ENCODE measurements at places on chromosomes 4 and X. TPM values are rescaled to one million over a fixed set of nuclear protein-coding genes. Genes with fewer than 3 reads are reported as not detected.

GRCh38 chr4:165737309-165737972, 135.6 kb upstream of the TLL1 start:
- no peak for DNase-seq

- no peak for DNase-seq
Observed at GRCh38 chr4:150482581-150482980, 99.4 kb upstream of the MAB21L2 start.

- DNase-seq, result no peak
Observed at GRCh38 chr4:44160776-44161367, 287.7 kb downstream of the KCTD8 start.

GRCh38 chrX:112056886-112057285, 25.7 kb downstream of the TRPC5 start:
- no peak for DNase-seq

GRCh38 chr4:138259271-138259670, 17.1 kb upstream of the SLC7A11 start:
- no peak for DNase-seq

- no peak for DNase-seq
Observed at GRCh38 chr4:40099010-40099409, 42.4 kb downstream of the N4BP2 start.

DNA sequence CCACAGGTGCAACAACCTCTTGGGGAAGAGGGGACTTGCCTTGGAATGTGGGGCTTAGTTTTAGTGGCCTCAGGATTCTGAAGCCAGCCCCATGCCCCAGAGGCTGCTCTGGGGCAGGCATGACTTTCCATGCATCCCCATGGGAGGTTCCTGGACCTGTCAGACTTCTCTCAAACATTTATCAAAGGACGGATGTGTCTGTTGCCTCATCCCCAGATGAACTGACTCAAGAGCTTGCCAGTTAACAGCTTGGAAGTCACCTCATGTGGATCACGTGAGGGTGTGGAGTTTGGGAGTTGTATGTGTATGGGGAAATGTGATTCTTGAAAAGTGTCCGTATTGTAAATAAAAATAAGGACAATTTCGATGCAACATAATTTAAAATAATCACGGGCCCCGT, 341.5 kb downstream of the ARHGAP10 start:
- DNase-seq, result no peak

GRCh38 chrX:107711521-107712181, 63.9 kb downstream of the TSC22D3 start:
- DNase-seq, result no peak

DNA sequence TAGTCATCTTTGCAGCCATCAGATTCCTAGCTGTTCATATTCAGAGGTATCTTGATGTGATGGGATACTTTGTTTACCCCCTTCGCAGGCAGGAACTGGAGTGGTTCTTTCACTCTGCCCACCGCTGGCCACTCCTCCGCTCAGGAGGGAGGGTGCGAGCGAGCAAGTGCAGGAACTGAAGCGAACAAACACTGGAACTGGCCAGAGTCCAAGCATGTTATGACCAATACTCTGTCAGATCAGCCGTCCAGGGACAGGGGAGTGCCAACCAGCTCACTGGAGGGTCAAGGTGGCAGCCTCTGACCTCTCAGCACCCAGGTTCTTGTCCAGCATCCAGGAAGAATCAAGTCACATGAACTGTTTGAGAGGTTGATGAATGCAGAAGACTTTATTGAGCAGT, 18.0 kb upstream of the MANBA start:
- peak; percentile 74 for DNase-seq

DNA sequence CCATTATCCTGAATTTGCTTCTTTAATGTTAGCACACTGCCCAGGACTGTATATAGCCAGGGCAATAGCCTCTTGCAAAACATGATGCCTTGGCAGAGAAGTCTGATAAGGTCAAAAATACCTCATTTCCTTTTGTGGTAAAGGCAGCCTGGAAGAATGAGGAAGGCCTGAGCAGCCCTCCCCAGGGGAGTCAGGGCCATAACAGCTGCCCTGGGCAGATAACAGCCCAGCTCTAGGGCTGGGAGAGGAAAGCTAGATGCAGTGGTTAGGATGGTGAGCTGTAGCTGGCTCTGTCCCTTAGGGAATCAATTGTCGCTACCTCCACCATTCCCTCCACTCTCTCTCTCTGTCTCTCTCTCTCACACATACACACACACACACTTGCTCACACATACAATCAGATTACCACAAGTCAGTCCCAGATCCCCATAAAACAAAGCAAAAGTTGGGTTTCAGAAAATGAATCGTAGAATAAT, 29.2 kb downstream of the EFHC2 start:
- no peak for DNase-seq

DNA sequence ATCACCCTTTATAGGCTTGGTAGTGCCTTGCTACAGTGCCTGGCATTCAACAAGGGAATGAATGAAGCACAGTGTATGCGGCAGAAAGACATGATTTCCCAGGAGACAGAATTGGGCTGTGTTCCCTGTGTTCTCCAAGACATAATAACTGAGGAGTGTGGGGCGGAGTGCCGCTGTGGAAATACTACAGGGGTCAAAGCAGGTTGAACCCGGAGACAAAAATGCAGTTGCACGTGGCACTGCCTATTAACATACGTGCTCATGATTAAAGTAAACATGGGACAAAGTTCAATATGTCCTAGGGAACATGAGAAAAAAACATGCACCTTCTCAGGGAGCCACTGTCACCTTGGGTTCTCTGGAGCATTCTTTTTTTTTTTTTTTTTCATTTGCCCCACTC, 820.8 kb downstream of the RPA4 start:
- no peak for DNase-seq

DNA sequence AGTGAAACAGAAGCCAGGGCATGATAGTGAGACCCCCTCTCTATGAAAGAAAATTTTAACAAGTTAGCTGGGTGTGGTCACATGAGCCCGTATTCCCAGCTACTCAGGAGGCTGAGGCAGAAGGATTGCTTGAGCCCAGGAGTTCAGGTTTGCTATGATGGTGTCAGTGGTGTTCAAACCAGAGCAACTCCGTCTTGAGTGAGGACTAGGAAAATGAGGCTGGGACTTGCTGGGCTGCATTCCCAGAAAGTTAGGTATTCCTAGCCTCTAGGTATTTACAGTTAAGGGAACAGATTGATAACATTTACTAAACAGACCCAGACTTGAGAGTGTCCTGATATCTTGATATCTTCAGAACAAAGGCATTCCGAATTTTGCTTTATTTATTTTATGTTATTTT, 37.0 kb upstream of the NOCT start:
- no peak for DNase-seq

GRCh38 chr4:159159611-159160010, 56.7 kb downstream of the RAPGEF2 start:
- no peak for DNase-seq

DNA sequence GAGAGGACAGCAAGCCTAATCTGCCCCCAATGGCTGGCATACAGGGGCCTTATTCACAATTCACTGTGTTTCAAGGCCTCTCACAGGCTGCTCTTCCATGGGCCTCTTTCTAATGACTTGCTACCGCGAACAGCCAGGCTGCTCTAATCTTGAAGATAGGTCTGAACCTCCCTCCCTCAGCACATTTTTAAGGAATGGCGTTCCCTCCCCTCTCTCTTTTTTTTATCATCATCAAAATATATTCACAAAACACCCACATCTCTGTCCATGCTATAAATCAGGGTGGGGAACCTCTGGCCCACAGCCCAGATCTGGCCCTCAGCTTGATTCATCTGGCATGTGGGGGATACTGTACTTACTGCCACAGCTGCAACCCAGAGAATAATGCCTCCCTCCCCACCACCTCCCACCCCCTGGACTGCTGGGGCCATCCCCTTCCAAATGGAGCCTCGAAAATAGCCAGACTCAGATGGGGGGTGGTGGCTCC, 76.2 kb upstream of the PLAC1 start:
- DNase-seq, result no peak

DNA sequence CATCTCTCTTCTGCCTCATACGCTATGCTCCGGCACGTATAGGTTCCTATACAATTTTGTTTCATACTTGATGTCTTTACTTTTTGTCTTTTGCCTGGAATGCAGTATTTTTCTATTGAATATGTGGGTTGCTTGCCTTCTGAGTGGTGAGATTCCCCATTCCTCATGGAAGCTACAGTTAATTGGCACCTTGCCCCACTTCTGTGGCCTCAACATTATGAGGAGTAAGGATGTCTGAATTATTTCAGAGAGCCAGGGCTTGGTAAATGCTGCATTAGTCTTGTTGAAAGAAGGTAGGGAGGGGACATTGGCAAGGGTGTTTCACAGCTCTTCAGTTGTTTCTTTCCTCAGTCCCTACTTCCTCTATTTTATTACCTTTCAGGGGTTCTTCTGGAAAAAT, 23.0 kb downstream of the CDKL5 start:
- no peak for DNase-seq

Gene HMGN5
- total RNA-seq, result 1.5 TPM

Gene PRKG2
- 44.8 TPM for total RNA-seq

Gene MAGEC3
- total RNA-seq, result not detected

Gene DRD5
- not detected for total RNA-seq

Gene PDE6B
- total RNA-seq, result 1.8 TPM
